ENCODE measurements at places on chromosomes 3 and 15. TPM values are rescaled to one million over a fixed set of nuclear protein-coding genes. Genes with fewer than 3 reads are reported as not detected.

The CRABP1 gene
- total RNA-seq = not detected

The LRRIQ4 gene
- total RNA-seq = not detected

The VEPH1 gene
- 0.26 TPM for total RNA-seq

The PYGO1 gene
- total RNA-seq = 7.2 TPM

The NPAP1 gene
- total RNA-seq = 0.03 TPM

The ALDH1L1 gene
- 16.3 TPM for total RNA-seq

GRCh38 chr15:39605146-39605545 is 24.3 kb downstream of the THBS1 start:
- no peak for DNase-seq

- no peak for DNase-seq
These were observed 878.8 kb downstream of the NAALADL2 start for GRCh38 chr3:175737646-175738572.

Measured in right cardiac atrium (tissue), 5 donors.